Activated CD4-positive, alpha-beta T cell treated with anti-CD3 and anti-CD28 coated beads, Interleukin-2, amount 10 ng/mL, durations not matched to agents 7 days and 5 days (primary cell): ENCODE measurements at places on chromosomes 3 and 15. TPM values are rescaled to one million over a fixed set of nuclear protein-coding genes. Genes with fewer than 3 reads are reported as not detected.
A peak's percentile ranks its signal among the peaks of the same experiment; 100 is the strongest.

- H3K4me3 ChIP-seq: no peak overlapping the region
- no peaks in the 10 kb centered on the region for H3K36me3 ChIP-seq
- no peak for DNase-seq
- H3K27ac ChIP-seq: no peak overlapping the region
- H3K27me3 ChIP-seq: no peaks in the 10 kb centered on the region
- no peaks in the 10 kb centered on the region for H3K4me1 ChIP-seq
Measured at GRCh38 chr3:22982981-22983587, 220.0 kb upstream of the UBE2E2 start.

- DNase-seq: peak; percentile 67
- peaks cover 92% of the 10 kb centered on the region for H3K27me3 ChIP-seq
- peak overlapping the region; percentile 15 for H3K27ac ChIP-seq
- peak overlapping the region; percentile 83 for H3K4me3 ChIP-seq
Measured at GRCh38 chr3:158097593-158098308, 8.5 kb downstream of the SHOX2 start.

GRCh38 chr3:53158765-53159155 lies 2.2 kb upstream of the PRKCD start:
- no peaks in the 10 kb centered on the region for H3K36me3 ChIP-seq
- no peak overlapping the region for H3K27ac ChIP-seq
- DNase-seq: no peak
- no peak overlapping the region for H3K4me3 ChIP-seq
- H3K27me3 ChIP-seq: peaks cover 47% of the 10 kb centered on the region

CHDH gene
- 0.40 TPM for total RNA-seq
